ENCODE measurements at places on chromosomes 12 and 14.
A peak's percentile ranks its signal among the peaks of the same experiment; 100 is the strongest.

DNA sequence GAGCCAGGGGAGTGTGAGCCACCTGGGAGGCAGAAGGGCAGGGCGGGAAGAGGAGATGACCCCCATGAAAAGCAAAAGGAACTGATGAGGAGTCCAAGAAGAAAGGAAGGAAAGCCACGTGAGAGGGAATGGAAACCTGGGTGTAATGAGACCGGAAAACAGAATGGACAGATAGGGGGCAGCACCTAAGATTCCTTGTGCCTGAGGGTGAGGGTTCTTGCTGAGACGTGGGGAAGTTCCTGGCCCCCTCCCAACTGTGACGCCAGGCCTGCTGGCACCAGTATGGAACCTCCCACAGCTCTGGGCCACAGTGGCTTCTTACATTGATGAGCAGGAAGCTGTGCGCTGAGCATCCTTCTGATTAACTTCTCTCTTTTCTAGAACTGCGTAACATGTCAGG lies 30.8 kb downstream of the TTC7B start:
- no peak for DNase-seq

DNA sequence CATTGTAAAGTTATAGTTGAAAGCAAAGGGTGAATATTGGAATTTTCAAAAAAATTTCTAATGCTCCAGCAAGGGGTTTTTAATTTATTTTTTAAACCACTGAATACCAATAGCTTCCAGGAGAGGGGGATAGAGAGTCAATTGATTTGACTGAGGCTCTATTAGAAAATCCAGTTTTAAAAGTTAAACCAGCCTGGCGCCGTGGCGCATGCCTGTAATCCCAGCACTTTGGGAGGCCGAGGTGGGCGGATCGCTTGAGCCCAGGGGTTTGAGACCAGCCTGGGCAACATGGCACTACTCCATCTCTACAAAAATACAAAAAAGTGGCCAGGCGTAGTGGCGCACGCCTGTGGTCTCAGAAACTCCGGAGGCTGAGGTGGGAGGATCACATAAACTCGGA lies 150.1 kb downstream of the SLC38A4 start:
- DNase-seq = peak; percentile 26

- no peak for DNase-seq
Observed at GRCh38 chr12:6834254-6834653, 6.0 kb downstream of the P3H3 start.

DNA sequence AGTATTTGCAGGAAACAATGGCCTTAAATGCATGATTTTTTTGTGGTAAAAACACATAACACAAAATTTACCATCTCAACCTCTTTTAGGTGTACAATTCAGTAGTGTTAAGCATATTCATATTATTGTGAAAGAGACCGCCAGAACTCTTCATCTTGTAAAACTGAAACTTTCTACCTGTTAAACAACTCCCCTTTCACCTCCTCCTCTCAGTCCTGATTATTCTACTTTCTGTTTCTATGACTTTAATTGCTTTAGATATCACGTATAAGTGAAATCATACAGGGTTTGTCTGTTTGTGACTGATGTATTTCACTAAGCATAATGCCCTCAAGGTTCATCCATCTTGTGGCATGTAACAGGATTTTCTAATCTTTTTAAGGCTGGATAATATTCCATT lies 353.4 kb downstream of the ADAMTS20 start:
- no peak for DNase-seq

GRCh38 chr14:100399052-100399849 lies 76.1 kb downstream of the SLC25A47 start:
- DNase-seq = no peak

GRCh38 chr12:79524507-79525148 lies 166.1 kb downstream of the PAWR start:
- no peak for DNase-seq

DNA sequence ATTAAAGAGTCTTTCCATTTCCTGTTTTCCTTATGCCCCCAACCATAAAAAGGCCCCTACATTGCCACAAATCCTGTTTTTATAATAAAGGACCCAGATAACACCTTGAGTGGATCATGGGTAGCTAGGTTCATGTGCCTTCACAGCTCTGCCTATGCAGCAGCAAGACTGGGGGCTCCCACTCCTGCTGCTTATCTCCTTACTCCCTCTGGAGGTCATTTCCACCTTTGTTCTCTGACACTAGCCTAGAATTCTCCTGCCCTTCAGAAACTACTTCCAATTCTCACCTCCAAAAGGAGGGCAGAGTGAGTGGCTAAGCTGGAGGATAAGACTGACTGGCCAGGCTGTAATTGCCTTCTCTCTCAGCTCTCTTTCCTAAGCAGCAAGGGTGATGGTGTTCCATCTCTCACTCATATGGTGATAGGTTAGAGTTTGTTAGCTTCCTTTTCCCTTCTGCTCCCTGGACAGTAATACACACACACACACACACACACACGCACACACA lies 20.0 kb upstream of the STAC3 start:
- DNase-seq = no peak

DNA sequence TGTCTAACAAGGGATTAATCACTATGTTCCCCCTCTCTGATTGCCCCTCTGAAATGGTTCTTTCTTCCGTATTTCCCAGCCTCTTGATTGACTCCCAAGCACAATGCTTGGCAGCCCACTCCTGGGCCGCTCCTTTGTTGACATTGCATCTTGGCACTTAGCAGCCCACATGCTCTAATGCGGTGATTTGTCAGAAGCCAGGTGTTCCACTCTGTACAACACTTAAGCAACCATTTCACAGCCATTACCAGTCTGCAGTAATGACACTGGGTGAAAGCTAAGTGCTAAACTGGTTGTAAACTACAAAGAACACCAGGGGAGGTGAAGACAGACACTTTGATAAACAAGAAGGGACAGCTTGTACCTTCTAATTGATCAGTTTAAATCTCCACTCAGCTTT lies 353.5 kb downstream of the TMEM132D start:
- DNase-seq = no peak

- no peak for DNase-seq
Observed at GRCh38 chr12:54173906-54174471, 14.8 kb downstream of the SMUG1 start.

DNA sequence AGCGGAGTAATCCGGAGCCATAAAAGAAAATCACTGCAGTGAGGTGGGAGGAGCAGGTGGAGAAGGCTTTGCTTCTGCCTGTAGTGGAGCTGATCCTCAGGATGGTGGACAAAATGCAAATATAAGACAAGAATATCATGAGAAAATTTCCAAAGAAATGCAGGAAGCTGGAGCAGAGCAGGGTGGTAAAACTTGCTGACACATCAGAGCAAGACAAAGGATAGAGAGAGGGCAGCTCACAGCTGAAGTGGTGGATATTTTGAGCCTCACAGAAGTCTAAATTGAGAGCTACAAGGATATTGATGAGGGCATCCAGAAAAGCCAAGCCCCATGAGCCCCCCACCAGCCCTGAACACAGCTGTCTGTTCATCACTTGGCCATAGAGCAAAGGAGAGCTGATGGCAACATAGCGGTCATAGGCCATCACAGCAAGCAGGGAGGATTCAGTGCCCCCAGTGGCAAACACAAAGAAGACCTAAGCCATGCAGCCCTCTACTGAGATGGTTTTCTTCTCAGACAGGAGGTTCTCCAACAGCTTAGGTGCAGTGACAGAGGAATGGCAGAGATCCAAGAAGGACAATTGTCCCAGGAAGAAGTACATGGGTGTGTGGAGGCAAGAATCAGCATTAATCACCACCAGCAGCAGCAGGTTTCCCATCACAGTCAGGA lies 30.0 kb upstream of the ANP32D start:
- DNase-seq = no peak
